ENCODE measurements at places on chromosomes 4 and X.

DNA sequence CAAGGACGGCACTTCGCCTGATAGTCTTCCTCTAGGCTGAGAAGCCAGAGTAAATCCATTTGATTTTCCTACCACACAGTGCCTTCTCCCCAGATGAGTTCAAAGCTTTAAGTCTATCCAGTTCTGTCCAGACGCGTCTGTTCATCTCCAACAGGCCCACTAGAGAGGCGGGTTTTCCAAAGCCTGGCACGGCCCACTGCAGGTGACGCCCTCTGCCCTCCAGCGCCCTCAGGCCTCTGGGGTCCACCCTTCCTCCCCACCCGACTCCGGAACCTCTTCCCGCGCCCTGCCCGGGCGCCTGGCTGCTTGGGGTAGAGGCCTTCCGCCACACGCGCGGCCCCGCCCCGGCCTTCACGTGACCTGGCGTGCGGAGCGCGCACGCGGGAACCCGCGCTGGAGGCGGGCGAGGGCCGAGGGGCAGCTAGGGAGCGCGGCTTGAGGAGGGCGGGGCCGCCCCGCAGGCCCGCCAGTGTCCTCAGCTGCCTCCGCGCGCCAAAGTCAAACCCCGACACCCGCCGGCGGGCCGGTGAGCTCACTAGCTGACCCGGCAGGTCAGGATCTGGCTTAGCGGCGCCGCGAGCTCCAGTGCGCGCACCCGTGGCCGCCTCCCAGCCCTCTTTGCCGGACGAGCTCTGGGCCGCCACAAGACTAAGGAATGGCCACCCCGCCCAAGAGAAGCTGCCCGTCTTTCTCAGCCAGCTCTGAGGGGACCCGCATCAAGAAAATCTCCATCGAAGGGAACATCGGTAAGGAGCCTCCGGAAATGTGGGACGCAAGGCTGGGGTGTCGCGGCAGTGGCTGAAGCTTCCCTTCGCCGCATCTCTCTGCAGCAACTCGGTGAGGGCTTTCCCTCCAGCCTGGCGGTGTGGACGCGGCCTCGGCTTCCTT, at the start of gene DCK:
Gene DCK (plus strand): TSS at position 469 of the 888 bp plus-strand sequence. CDS start 187 bp downstream, at position 656.
- DNase-seq, result peak; percentile 91

- DNase-seq, result no peak
Observed at GRCh38 chrX:43976205-43976604, 3.0 kb upstream of the NDP start.

DNA sequence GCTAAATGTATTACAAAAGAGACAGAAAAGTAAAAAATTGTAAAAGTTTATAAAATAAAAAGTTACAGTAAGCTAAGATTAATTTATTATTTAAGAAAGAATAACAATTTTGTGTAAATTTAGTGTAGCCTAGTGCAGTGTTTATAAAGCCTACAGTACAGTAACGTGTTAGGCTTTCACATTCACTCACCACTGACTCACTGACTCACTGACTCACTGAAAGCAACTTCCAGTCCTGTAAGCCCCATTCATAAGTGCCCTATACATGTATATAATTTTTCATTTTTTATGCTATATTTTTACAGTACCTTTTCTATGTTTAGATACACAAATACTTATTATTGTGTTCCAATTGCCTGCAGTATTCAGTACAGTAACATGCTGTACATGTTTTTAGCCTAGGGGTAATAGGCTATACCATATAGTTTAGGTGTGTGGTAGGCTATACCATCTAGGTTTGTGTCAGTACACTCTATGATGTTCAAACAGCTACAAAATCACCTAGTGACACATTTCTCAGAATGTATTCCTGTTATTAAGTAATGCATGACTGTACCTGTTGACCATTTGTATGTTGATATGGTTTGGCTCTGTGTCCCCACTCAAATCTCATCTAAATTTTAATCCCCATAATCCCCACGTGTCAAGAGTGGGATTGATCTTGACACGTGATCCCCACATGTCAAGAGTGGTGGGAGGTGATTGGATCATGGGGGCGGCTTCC, 57.9 kb downstream of the CFAP299 start:
- no peak for DNase-seq

DNA sequence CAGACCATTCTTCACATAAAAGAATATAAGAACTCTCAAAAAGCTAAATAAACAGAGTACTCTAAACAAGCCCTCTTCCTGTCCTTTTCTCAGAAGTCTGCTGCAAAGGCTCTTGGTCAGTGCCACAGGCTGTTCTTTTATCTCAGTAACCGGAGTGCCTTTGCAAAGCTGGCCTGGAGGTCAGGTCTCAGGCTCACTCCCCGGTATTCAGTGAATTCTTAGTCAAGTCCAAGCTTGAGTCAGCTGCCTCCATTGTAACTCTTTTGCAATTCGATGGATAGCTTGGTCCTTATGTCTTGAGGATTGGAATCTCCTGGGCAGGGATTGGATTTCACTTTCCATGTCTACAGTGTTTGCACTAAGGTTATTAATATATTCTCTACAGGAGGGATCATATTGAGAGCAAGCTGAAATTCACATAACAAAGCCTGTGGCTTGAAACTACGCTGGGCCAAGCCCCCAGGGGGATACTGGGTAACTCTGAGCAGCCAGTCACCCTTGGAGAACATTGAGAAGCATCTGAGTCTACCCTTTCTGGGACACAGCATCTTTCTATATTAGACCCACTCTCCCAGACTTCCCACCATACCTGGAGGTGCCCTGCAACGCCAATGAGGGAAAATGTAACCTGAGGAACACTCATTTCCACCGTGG, 10.0 kb upstream of the HS6ST2 start:
- no peak for DNase-seq

DNA sequence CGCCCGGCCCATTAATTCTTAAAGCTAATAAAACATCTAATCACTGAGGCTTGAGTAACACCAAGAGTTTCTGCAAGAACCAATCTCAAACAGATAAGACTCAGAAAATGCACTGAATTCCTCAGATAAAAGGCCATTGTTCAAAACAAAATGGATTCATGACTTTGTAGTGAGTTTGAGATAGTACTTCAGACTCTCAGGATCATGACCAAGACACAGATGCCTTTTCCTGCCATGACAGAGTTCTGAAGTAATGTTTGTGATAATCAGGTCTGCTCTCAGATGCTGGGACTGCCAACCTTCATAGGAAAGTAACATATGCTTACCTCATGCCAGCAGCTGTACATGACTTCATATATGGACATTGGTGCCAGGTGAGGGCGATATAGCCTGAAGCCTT, 54.6 kb downstream of the NIPAL1 start:
- DNase-seq, result no peak

GRCh38 chr4:53693408-53693807, 102.1 kb upstream of the LNX1 start:
- DNase-seq, result no peak

DNA sequence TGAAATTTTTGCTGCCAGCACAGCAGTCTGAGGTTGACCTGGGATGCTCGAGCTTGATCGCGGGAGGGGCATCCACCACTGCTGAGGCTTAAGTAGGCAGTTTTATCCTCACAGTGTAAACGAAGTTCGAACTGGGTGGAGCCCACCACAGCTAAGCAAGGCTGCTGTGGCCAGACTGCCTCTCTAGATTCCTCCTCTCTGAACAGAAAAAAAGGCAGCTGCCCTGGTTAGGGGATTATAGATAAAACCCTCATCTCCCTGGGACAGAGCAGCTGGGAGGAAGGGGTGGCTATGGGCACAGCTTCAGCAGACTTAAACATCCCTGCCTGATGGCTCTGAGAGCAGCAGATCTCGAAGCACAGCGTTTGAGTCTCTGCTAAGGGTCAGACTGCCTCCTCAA, 314.6 kb downstream of the STPG2 start:
- no peak for DNase-seq

DNA sequence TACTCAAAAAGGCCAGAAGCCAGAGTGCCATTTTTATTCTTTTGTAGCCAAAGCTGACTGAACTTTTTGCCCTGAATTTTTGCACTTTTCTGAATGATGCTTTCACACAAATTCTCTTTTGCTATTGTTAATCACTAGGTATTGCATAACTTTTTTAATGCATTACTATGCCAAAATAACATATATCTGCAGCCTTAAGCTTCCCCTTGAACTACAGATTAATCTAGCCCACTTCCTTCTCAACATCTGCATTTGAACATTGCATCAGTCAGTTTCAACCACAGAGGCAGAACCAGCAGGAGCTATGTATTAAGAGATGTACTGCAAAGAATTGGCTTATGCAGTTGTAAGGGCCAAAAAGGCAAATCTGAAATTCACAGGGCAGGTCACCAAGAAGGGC, 197.6 kb upstream of the GYPA start:
- no peak for DNase-seq

DNA sequence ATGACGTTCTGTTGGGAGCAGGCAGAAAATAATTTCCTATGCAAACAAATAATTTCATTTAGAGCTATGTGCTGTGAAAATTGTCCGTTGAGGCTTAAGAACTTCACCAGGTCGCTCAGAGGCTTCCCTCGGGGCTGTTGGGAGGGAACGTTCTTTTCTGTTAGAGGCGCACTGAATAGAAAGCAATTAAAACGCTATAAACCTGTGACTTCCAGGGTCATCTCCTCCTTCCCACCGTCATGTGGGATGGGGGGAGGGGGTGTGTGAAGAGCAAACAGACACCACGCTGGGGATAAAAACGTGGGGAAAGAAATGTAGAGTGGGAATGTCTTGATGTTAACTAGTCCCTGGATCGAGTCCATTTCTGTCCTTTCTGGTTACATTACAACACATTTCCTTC, 35.2 kb upstream of the ZNF518B start:
- no peak for DNase-seq

GRCh38 chrX:41085512-41085877, 250 bp downstream of the USP9X start:
- DNase-seq, result peak; percentile 57

- no peak for DNase-seq
Observed at GRCh38 chr4:2071912-2072867, 13.1 kb downstream of the NAT8L start.

DNA sequence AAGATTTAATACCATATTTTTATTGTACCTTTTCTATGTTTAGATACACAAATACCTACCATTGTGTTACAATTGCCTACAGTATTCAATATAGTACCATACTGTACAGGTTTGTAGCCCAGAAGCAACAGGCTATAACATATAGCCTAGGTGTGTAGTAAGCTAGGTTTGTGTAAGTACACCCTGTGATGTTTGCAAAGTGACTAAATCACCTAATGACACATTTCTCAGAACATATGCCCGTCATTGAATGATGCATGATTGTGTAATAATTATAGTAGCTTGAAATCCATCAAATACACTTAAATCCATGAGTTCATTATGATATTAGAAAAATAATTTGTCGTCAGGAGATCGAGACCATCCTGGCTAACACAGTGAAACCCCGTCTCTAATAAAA, 30.8 kb downstream of the GAB3 start:
- DNase-seq, result no peak

GRCh38 chr4:100984901-100985300, 362.4 kb downstream of the PPP3CA start:
- no peak for DNase-seq

GRCh38 chrX:100625985-100626491, 10.6 kb downstream of the TSPAN6 start:
- DNase-seq, result no peak

DNA sequence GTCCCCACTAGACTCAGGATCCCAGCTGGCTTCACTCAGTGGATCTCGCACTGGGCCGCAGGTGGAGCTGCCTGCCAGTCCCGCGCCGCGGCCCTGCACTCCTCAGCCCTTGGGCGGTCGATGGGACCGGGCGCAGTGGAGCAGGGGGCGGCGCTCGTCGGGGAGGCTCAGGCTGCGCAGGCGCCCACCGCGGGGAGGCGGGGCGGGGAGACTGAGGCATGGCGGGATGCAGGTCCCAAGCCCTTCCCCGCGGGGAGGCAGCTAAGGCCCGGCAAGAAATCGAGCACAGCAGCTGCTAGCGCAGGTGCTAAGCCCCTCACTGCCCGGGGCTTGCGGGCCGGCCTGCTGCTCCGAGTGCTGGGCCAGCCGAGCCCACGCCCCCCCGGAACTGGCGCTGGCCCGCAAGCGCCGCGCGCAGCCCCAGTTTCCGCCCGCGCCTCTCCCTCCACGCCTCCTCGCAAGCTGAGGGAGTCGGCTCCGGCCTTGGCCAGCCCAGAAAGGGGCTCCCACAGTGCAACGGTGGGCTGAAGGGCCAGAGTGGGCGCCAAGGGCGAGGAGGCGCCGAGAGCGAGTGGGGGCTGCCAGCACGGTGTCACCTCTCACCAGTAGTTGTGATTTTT, 1038.0 kb downstream of the PCDH19 start:
- no peak for DNase-seq
